ENCODE measurements at places on chromosomes 7 and 10.

GRCh38 chr7:23470330-23471105 lies at the start of gene IGF2BP3:
Gene IGF2BP3 (minus strand): TSS chr7:23470491. CDS start chr7:23470110, 381 bp downstream.
- peak; percentile 60 for DNase-seq

- DNase-seq: no peak
Observed at GRCh38 chr7:473211-473734, 46.4 kb downstream of the PDGFA start.

DNA sequence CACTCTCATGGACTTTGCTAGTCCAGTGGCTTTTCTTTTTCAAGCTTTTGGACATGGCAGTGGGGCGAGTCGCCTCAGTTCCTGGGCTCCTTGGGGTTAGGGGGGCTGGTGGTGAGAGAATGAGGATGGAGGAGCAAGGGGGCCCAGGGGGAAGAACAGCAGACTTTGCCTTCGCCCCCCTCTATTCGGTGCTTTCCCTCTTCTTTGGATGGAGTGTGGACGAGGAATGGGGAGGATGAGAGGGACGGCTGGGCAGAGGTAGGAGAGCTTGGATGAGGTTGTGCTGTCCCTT lies 255 bp downstream of the MAGI2 start:
- DNase-seq: no peak

GRCh38 chr7:109295158-109295557 lies 725.5 kb downstream of the DNAJB9 start:
- DNase-seq: no peak

DNA sequence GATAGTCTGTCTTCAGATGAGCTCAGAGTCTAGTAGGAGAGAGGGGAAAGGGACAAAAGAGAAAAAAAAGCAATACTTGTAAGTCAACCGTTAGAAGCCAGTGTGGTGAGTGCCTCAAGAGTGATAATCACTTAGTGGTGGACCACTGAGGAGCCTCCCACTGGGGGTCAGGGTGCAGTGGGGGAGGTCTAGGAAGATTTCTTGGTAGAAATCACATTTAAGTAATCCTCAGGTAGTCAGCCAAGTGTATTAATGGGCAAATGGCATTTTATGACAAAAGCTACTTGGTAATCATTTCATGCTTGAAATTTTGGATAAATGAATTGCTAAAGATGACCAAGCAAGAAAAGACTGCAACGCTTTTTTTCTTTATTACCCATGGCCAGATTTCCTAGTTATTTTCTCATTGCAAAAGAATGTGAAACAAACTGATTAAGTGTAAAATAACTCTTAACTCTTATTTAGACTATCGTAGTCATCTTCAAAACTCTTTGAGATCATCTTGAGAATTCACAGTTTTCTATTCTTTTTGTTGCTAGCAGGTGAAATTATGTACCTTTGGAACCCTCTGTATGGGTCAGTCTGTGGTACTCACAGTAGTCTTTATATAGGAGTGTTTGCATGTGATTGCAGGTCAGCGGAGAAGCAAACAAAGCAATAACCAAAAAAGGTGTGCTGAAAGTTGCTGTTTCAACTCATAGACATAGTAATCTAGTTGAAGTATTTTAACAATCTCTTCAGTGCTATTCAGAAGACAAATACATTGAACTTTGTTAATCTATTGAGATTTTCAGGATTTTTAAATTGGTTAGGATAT lies 63.9 kb downstream of the PPP1R9A start:
- no peak for DNase-seq

GRCh38 chr7:95558864-95559263 lies 37.5 kb downstream of the PDK4 start:
- no peak for DNase-seq

GRCh38 chr7:48011951-48012350 lies 17.0 kb downstream of the SUN3 start:
- DNase-seq: no peak

GRCh38 chr7:104980841-104981671 lies 32.9 kb upstream of the KMT2E start:
- DNase-seq: no peak

DNA sequence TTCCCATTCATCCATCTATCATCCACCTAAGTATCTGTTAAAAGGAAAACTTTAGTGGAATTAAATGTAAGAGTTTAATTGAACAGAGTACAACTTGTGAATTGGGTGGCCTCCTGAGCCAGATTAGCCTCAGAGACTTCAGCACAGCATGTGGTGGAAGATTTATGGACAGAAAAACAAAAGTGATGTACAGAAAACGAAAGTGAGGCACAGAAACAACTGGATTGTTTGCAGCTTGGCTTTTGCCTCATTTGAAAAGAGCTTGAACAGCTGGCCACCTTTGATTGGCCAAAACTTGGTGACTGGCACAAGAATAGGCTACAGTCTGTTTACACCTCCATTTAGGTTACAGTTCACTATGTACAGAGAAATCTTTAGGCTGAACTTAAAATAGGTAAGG lies 1463.4 kb upstream of the CELF2 start:
- no peak for DNase-seq

- no peak for DNase-seq
Observed at GRCh38 chr7:71801976-71802375, 610.2 kb downstream of the CALN1 start.

All from progenitor cell of endocrine pancreas (in vitro differentiated cells).